ENCODE measurements at places on chromosomes 7 and 10.

GRCh38 chr10:103069453-103070331, 123.4 kb downstream of the NT5C2 start:
- no peak for DNase-seq

DNA sequence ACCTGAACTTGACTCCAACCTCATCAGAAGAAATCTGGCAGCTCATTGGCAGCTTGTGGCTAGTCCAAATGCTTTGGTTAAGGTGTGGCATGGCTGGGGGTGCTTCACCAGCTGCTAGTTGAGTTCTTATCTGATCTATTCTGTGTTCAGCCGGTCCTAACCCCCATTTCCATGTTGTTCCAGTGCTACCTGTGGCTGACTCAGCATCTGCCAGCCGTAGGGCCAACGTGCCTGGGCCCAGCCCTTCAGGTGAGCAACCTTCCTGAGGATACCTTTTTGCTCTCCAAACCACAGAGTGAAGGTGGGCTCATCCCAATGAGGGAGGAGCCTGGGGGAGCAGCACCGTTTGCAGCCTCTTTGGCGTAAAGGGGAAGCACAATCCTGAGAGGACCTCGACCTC, 46.8 kb upstream of the C10orf120 start:
- no peak for DNase-seq

- no peak for DNase-seq
These were observed 264.1 kb downstream of the PHF14 start for GRCh38 chr7:11237742-11238141.

GRCh38 chr10:504121-504611, 185.3 kb downstream of the DIP2C start:
- DNase-seq, result no peak

DNA sequence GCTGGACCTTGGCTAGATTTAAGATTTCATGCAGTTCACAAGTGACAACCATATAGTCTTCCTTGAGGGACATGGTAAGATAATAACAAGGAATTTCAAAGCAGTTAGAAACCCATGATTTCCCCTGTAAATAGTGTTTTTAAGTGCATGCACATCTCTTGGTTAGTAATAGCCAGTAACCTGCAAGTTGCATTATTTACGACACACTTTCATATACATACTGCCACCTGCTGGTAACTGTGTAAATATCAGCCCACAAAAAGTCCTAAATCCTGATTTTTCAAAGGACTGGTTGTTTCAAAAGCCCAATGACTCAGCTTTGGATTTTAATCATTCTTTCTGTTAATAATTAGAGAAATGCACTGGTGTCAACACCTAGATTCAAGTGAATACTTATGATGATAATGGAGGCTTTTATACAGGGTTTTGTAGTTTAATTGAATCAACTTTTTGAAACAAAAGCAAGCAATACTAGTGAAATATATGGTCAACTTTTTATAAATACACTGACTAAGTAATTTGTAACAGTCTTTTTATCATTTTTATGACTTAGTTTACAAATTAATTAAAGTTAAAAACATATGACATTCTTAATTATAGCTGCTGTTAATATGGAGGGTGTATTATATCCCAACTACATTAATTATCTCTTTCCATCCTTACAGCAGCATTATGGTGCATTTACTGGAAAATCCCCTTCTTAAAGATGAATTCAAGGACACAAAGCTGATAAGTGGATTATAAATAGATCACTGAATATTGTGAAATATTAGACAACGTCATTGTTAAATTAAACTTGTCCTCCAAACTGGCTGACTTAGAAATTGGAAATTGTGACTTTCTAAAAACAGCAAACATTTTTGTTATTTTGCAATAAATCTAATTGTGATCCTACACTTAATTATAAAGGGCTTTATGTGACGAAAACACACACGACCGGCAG, 367.7 kb upstream of the SEMA3D start:
- no peak for DNase-seq

DNA sequence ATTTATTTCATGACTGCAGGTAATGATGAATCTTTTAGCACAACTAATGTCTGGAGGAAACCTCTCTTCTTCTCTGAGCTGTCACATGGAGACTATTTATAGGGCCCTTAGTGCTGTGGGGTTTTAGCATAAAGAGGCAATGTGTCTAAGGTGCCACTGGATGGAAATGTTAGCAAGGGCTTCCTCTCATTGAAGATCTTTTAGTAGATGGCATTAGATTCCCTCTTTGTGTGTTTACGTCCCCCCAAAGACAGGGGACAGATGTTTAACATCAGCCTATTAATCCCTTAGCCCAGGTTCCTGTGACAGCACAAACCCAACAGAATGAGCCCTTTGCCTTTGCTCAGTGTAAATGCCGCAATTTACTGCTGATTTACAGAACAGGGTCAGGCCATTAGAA, 208.6 kb downstream of the SKAP2 start:
- no peak for DNase-seq

GRCh38 chr10:11586170-11586569, 25.3 kb downstream of the USP6NL start:
- DNase-seq, result no peak

DNA sequence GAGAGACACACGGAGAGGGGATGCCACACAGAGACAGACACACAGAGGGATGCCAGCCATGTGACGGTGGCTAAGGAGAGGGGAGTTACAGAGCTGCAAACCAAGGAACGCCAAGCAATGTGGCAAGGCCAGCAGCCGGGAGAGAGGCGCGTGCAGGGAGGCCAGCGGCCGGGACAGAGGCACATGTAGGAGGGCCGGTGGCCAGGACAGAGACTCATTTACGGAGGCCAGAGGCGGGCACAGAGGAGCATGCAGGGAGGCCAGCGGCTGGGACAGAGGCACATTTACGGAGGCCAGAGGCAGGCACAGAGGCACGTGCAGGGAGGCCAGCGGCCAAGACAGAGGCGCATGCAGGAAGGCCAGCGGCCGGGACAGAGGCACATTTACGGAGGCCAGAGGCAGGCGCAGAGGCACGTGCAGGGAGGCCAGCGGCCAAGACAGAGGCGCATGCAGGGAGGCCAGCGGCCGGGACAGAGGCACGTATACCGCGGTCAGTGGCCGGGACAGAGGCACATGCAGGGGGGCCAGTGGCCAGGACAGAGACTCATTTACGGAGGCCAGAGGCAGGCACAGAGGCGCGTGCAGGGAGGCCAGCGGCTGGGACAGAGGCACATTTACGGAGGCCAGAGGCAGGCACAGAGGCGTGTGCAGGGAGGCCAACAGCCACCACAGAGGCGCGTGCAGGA, 40.4 kb downstream of the INSIG1 start:
- DNase-seq, result no peak

GRCh38 chr7:26372704-26373103, 81.0 kb downstream of the SNX10 start:
- no peak for DNase-seq

DNA sequence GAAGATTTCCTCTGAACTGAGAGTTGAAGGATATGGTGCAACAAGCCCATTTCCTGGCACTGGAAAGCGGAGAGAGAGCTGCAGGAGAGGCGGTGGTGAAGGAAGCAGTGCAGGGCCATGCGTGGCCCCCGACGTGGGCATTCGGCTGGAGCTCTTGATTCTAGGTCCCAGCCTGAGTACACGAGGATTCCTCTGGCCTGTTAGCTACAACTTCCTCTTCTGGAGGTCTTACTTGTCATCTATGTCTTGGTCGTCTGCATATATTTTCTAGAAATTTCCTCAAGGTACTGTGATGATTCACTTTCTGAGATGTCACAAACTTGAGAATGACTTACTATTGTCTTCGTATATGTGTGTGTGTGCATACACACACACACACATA, 59.2 kb upstream of the JAZF1 start:
- DNase-seq, result no peak

GRCh38 chr10:122559228-122559627, 1.3 kb upstream of the DMBT1 start:
- DNase-seq, result no peak

DNA sequence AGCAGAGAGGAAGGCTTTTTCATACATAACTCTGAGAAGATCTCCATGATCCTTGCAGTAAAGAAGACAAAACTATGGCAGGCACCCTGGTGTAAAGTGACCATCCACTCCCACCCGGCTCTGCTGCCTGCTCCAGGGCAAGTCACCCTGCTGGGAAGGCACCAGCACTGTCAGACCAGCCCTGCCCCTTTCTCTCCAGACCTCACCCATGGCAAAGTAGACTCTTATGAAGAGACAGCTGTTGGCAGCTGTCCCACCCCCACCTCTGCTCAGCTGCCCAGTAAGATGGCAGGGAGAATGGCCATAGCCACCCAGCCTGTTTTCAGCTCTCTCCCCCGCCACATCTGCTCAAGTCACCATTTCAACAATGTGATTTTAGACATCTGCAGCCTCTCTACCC, 8.6 kb upstream of the ZMIZ2 start:
- no peak for DNase-seq

DNA sequence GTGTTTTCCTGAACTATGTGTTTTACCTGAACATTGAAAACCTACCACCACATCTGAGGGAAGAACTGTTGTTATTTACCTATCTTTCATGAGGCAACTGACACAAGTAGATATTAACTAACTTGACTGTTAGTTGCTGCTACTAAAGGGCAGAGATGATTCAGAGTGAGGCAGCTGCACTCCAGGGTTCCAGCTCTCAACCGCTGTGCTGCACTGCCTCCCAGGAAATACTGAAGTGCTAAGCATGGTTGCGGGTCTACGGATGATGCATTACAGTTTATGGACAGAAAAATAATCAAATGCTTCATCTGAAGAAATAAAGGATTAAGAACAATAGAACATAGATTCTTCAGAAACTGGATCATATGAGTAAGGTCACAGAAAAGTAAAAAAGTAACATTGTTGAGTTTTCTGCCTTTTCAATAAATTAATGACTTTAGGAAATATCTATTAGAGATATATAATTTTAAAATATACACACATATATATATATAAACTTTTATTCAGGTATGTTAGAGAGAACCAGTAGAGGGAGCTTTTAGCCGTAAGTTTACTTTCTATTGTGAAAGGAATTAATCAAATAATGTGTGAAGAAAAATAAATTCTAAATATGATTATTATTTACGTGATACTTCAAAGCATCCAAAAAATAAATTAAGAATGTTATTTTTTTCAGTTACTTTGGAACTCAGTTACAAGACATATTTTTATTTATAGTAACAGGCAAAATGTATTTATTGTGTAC, 620.0 kb downstream of the CNTNAP2 start:
- no peak for DNase-seq

DNA sequence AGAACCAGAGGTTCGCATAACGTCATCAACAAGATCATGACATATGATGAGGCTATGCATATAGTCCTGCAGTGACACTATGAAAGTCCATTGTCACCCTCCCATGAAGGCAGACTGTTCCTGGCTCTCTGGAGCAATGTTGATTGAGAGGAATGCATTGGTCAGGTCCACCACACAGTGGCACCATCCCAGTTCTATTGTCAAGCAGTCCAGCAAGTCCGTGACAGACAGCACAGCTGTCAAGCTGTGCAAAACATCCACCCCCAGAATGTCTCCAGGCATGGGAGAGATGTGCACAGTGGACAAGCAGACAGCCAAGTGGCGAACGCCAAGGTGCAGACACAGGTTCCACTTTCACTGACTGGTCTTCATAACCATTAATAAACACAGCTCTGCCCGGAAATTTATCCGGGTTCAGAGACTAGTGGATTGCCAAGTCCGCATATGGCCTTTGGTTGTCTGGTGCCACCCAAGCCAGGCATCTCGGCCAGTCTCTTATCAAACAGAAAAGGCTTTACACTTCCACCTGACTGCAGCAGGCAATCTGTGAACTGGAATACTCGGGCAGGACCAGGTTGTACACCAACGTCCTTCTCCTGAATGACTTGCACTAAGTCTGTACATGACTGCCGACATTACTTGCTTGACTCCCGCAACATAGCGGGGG, 7.2 kb downstream of the RNF133 start:
- DNase-seq, result no peak

GRCh38 chr10:131896403-131896802, 4.4 kb upstream of the PPP2R2D start:
- no peak for DNase-seq

DNA sequence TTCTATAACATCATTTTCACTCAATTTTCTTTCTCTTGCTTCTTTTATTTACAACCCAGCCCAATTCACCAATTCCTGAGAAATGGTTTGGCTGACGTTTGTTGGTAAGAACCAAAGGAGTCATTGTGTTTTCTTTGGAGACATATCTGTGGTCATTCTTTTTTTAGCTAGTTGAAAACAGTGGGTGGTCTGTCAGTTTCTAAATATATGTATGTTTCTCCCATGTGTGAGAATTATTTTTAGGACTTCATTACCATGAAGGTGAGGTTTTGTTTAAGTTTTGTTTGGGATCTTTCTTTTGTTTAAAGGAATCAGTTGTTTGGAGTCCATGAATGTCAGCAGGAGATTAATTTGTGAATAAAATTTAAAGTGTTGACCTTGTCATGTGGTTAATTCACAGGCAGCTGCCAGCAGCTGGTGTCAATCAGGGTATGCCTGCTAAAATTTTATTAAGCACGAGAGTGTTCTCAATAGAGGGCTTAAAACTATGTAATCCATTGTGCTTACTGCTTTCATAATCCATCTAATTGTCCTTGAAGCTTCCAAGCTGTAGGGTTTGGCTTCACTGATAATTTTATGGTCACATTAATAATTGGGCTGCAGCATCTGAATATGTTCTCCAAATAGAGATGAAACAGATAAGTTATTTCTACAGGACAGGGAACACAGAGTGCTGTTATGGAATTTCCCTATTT, 38.7 kb downstream of the INSYN2A start:
- DNase-seq, result no peak

DNA sequence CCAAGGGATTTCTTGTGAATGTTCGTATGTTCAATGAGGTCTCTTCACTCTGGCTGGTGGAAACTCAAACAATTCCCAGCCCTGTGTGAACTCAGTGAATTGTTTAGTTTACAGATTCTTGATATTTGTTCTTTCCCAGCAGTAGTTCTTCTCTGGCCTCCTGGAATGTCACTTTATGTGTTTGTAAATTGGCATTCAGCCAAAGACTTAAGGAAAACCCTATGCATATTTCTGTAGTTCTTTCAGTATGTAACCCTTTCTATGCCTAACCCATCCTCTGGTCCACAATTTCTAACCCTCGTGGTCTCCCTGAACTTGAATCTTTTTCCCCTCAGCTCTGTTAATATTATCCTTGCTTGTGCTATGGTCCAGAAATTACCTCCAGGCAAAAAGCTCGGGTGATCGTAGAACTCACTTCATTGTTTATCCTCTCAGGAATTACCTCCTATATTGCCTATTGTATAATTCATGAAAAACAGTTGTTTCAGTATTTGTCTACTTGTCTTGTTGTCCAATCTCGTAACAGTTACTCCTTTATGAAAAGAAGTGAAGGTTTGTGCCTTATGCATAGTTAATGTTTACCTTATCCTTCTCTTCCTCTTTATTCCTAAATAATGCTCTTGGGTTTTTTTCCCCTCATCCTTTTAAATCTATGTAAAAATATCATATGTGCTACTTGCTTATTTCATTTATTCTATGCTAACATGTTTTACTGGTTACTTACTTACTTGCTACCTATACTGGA, 23.7 kb upstream of the AGR3 start:
- DNase-seq, result no peak

Data from right atrium auricular region (tissue), 2 donors.